ENCODE measurements at places on chromosomes 12 and 14. TPM values are rescaled to one million over a fixed set of nuclear protein-coding genes. Genes with fewer than 3 reads are reported as not detected.

DNA sequence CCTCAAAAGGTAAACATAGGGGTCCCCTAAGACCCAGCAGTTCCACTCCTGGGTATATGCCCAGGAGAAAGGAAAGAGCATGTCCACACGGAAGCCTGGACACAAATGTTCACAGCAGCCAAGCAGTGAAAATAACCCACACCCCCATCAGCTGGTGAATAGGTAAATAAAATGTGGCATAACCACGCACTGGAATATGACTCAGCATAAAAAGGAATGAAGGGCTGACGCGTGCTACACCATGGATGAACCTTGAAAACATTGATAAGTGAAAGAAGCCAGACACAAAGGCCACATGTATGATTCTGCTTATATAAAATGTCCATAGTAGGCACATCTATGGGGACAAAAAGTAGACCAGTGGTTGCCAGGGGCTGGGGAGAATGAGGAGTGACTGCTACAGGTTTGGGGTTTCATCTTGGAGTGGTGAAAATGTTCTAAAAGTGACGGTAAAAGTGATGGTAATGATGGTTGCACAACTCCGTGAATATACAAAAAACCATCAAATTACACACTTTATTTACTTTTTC lies 3.8 kb upstream of the SCARB1 start:
- no peak for ATAC-seq

RPL41 gene
- 5,640 TPM for total RNA-seq

FAM186B gene
- total RNA-seq, result 5.9 TPM

KRT83 gene
- total RNA-seq, result not detected

- no peak for ATAC-seq
Observed at GRCh38 chr12:32918890-32919801, 22.6 kb upstream of the PKP2 start.

DNA sequence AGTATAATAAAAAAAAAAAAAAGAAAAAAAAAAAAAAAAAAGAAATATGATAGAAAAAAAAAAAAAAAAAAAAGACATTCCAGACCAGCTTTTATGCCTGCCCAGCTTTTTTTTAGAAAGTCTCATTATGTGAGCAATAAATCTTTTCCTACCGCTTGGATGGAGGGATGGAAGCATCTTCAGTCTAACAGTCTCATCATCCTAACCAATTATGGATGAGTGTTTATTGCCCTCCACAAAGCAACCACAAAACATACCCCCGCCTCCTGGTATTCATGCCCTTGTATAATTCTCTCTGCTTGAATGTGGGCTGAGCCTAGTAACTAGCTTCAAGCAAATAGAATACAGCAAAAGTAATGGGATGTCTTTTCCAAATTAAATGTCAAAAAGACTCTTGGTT lies 33.7 kb upstream of the ADAMTS20 start:
- ATAC-seq, result no peak

- ATAC-seq, result no peak
Observed at GRCh38 chr14:72962829-72963312, 36.6 kb downstream of the DCAF4 start.

DNA sequence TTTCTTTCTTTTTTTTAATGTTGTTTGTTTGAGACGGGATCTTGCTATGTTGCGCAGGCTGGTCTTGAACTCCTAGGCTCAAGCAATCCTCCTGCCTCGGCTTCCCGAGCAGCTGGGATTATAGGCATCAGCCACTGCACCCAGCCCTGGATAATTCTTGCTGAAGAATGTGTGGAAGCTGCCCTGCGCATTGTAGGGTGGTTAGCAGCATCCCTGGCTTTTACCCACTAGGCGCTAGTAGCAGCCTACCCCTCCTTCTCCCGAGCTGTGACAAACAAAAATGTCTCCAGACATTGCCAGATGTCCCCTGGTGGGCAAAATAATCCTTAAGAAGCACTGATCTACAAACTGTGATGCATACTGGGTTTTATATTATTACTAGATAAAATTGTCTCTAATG lies 6.6 kb downstream of the DCAF4 start:
- ATAC-seq, result no peak

GRCh38 chr12:51392556-51393237 lies 1.5 kb upstream of the GALNT6 start:
- ATAC-seq, result peak; percentile 6

DNA sequence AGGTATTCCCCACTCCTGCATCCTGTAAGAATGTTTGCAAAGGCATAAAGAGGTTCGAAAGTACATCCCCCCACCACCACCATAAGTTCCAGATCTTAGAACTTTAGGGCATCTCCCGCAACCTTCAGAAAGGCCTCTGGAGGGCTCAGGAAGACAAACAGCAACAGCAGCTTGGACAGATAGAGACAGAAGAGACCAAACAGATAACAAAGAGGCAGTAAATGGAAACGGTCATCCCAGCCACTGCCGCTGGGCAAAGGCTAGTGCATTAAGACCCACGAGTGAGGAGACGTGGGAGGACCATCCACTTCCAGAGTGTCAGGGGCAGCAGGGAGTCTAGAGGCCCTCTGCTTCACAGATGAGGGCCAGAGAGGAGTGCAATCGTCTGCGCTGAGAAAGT lies 124.3 kb downstream of the CRACR2A start:
- peak; percentile 21 for ATAC-seq

KRT77 gene
- total RNA-seq, result 0.34 TPM

MAP4K5 gene
- total RNA-seq, result 42.7 TPM

Measured in motor neuron (in vitro differentiated cells).